ENCODE measurements at places on chromosomes 4 and X. TPM values are rescaled to one million over a fixed set of nuclear protein-coding genes. Genes with fewer than 3 reads are reported as not detected.

Gene PGAM4
- total RNA-seq, result not detected

Gene XKRX
- 8.4 TPM for total RNA-seq

Gene TIMM17B
- 32.9 TPM for total RNA-seq

Gene BRS3
- not detected for total RNA-seq

Gene EFHC2
- 0.17 TPM for total RNA-seq

Gene AKAP4
- not detected for total RNA-seq

Gene SORCS2
- 7.2 TPM for total RNA-seq

Gene GYG2
- 1.4 TPM for total RNA-seq

Gene OCIAD2
- total RNA-seq, result 30.6 TPM

Gene ATP1B4
- not detected for total RNA-seq

Gene TAF7L
- total RNA-seq, result not detected

Gene ANTXR2
- 67.4 TPM for total RNA-seq

- DNase-seq, result no peak
Measured at GRCh38 chr4:6097581-6097980, 79.3 kb upstream of the C4orf50 start.

GRCh38 chrX:150258463-150259430 lies 104.4 kb upstream of the MAMLD1 start:
- no peak for DNase-seq

DNA sequence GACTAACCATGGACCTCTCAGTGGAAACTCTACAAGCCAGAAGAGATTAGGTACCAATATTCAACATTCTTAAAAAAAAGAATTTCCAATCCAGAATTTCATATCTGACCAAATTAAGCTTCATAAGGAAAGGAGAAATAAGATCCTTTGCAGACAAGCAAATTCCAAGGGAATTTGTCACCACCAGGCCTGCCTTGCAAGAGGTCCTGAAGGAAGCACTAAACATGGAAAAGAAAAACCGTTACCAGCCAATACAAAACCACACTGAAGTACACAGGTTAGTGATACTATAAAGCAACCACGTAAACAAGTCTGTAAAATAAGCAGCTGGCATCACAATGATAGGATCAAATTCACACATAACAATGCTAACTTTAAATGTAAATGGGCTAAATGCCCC lies 156.6 kb downstream of the FAM13A start:
- no peak for DNase-seq

GRCh38 chrX:13581554-13581953 lies 12.2 kb downstream of the EGFL6 start:
- DNase-seq, result no peak

GRCh38 chr4:95318483-95318882 lies 230.3 kb downstream of the UNC5C start:
- DNase-seq, result no peak

DNA sequence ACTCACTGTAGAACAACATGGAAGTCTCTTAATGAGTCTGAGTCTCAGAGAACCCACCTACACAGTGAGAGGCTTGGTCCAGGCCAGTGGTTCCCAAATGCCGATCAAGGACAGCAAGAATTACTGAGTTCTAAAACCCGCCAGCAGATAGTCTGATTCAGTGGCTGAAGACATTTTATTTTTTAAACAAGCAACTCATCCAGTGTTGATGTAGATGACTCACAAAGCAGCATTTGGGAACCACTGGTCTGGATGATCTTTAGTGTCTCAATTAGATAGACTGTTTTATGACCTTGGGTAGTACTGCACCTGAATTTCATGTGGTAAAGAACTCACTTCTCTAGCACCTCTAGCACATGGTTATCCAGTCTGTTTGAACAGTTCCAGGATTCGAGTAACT lies 193.6 kb downstream of the FBXW7 start:
- no peak for DNase-seq

GRCh38 chr4:3405176-3405575 lies 36.6 kb upstream of the HGFAC start:
- no peak for DNase-seq

DNA sequence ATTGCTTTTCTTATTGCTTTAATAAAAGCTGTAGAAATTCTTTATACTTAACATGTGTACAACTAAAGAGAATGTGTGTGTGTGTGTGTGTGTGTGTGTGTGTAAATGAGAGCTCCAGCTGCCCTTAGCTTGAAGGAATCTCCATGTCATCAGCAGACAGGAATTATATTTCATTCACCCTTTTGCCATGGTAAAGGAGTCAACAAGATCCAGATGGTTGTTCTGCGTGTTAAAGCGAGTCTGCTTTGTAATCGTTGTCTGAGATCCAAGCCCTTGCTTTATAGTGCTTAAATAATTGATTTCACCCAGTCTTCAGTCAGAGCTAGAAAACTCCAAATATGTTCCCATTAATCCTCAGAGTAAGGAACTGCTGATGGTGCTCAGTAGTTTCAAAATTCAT lies 285.5 kb downstream of the PDGFC start:
- DNase-seq, result no peak

DNA sequence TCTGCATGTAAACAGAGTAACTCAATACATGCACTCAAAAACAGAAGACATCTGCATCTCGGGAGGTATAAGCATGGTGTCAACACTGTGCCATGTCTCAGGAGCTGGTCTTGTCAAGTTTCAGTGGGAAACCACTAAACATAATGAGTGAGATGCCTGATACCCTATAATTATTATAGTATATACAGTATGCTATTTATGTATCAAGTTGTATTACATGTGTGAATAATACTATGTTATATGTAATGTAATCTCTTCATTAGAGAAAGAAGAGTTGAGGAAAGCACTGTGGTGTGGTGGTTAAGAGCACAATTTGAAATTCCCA lies 2.5 kb downstream of the PPBP start:
- DNase-seq, result no peak

DNA sequence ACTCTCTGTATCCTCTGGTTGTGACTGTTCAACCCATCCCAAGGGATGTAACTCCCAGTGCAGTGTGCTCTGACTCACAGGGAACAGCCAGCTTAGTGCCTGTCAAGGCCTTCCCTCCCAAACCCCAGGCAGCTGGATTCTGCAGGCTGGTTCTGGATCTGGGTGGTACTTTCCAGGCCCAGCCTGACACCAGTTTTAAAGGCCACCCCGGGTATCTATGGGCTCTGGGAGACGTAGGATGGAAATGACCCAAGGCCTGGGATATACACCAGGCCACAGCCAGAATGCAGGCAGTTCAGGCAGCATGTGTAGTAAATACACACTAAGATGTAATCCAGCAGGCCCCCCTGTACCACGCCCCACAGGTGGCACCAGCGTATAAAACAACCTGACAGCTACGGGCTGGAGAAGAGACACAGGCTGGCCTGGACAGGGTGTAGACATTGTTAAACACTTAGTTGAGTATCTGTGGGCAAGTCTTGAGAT lies 64.2 kb downstream of the SPINK2 start:
- no peak for DNase-seq

GRCh38 chrX:109855501-109855900 lies 122.4 kb upstream of the ACSL4 start:
- no peak for DNase-seq

DNA sequence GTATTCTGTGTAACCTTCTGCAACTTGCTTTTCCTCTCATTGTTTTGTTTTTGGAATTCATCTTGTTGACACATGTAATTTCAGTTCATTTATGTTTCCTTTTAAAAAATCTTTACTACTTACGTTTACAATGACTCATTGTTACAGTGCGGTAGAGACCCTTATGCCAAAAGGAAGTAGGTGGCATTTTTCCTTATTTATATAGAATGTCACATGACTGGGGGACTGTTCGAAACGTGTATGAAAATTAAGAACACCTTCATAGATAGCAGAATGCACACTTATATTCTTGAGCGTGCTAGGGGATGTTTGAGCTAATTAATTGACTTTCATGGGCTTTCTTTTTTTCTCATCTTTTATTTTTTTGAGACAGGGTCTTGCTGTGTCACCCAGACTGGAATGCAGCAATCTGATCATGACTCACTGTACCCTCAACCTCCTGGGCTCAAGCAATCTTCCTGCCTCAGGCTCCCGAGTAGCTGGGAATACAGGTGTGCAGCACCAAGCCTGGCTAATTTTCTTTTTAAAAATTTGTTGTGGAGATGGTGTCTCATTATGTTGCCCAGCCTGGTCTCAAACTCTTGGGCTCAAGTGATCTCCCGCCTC lies 7.3 kb downstream of the REPS2 start:
- no peak for DNase-seq

GRCh38 chr4:23614284-23614892 lies 275.5 kb downstream of the PPARGC1A start:
- DNase-seq, result no peak

- no peak for DNase-seq
Measured at GRCh38 chrX:76026292-76026691, 146.6 kb upstream of the PBDC1 start.

DNA sequence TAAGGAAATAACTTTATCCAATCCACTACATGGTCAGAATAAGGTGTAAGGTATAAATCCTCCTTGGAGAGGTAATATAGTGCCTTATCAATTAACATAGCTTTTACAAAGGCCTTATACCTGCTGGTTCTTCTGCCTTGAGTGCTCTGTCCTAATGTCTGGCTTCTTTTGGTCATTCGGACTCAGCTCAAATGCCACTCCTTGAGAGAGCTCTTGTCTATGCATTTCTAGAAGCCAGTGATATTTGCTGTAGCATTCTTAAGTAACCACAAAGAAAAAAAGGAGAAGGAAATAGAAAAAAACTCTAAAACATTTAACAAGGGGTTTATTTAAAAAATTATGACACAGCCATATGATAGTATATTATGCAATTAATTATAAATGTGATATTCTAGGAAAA lies 444.8 kb upstream of the SLIT2 start:
- no peak for DNase-seq

- DNase-seq, result no peak
Measured at GRCh38 chrX:20361081-20361889, 94.6 kb upstream of the RPS6KA3 start.

- no peak for DNase-seq
Measured at GRCh38 chr4:23006756-23007155, 314.0 kb downstream of the GBA3 start.

- no peak for DNase-seq
Measured at GRCh38 chr4:12852338-12853307, 631.5 kb downstream of the RAB28 start.

- no peak for DNase-seq
Measured at GRCh38 chrX:137748827-137749226, 182.9 kb downstream of the ZIC3 start.

Data from upper lobe of right lung (tissue), 1 donor.